ENCODE measurements at places on chromosomes 4 and X.

DNA sequence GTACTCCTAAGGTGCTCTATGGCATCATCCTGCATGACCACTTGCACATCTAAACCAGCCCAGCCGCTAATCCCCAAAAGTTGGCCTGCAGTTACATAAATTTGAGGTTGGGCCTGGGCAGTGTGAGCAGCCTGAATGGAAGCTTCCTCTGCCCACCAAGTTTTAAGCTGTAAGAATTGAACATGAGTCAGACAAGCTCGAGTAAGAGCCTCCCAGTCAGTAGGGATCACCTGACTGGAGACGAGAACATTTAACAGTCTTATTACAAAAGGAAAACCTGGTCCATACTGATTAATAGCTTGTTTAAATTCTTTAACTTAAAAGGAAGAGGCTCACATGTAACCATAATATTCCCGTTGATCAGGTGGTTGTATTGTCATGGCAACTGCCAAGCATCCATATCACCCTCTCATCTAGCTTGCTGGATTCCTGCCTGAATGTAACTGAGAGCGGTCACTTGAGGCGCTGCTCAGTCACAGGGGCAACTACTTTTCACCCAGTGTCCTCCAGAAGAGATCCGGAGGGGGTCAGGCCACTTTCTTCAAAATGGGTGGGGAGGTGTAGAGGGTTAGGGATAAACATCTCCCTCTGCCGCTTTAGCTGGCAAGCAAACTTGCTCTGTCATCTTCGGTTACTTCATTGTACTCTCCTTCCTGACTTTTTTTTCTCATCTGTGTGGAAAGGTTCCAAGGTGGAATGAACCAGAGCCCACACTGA lies 56.6 kb upstream of the WDR1 start:
- DNase-seq = no peak

DNA sequence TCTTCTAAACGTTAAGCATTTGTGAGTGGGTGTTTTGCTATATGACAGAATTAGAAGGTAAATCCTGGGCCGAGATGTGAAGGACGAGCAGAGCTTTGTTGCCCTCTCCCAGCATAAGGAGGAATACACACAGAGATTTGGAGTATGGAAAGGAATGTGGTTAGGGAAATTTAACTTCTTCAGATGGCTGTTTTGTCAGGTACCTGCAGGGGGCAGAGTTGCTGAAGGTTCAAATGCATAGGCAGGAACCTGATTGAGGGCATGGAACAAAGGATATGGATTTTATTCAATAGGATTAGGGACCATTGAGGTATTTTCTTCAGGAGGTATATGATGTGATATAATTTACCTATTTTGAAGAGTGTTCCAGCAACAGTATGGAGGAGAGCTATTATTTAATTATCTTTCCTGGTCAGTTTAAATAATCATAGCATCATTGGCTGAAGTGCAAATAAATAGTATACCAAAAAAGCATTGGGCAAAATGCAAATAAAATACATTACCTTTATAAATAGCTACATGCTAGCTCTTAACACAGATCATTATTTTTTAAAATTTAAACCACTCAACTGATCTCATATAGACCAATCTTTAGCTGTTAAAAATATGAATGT lies 143.6 kb downstream of the SLIT2 start:
- peak; percentile 20 for DNase-seq

- peak; percentile 21 for DNase-seq
Measured at GRCh38 chr4:41257906-41258305, 1.2 kb downstream of the UCHL1 start.

- DNase-seq = no peak
Measured at GRCh38 chrX:3788494-3789233, 75.2 kb upstream of the PRKX start.

DNA sequence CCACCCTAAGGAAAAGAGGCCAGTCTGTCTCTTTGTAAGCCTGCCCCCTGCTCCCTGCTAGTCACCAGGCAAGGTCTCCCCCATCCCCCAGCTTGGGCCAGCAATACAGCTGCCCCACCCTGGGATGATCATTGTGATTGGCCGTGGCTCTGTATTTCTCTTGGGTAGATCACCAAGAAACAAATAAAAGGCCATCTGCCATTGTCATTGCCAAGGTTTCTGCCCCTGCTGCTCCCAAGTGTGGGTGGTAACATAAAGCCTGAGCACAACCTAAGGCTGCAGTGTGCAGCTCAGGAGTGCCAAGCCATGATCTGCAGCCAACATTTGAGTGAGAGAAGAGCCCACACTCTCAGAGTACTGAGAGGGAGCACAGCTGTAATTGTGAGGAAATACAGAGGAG lies 241.0 kb upstream of the POF1B start:
- DNase-seq = no peak

GRCh38 chrX:65994519-65995506 lies 45.1 kb downstream of the VSIG4 start:
- DNase-seq = no peak

DNA sequence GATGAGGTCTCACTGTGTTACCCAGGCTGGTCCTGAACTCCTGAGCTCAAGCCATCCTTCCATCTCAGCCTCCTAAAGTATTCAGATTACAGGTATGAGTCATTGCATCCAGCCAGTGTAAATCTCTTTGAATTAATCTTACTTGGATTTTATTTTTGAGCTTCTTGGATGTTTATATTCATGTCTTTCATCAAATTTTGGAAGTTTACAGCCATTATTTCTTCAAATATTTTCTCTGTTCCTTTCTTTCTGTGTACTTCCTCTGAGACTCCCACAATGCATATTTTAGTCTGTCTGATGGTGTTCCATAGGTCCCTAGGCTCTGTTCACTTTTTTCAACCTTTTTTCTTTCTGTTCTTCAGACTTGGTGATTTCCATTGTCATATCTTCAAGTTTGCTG lies 34.9 kb downstream of the ZCCHC13 start:
- DNase-seq = no peak

DNA sequence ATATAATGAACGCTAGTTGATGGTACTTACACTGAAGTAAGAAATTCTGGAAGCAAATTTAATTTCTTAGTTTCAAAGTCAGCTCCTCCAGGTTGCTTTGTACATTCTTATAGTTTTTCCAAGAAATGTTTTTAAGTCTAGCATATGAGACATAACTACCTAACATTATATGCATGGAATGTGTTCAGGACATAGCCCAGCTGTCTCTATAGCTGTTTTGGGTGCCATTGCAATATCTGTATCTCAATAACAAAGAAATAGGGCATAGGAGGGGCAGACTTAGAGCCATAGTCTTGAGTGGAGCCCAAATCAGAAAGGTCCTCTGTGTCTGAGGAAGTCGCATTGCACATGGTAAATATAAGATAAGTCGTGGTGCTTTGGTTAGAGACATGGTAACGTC lies 143.4 kb downstream of the CBR4 start:
- DNase-seq = no peak

DNA sequence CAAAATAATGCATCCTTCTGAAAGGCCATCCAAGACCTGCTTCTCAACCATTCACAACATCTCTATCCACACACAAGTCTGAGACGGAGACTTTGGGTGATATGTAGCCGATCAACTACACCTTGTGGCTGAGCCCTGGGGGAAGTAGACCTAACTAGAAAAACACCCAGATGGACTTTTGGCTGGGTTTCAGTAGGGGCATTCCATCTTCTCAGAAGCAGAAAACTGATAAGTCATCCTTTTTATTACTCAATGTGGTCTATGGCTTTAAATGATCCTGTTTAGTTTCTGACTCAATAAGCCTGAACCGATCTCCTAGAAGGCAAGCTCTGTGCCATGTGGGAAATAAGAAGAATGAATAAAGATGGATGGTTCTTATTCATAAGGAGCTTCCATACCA lies 82.5 kb upstream of the AFF2 start:
- DNase-seq = no peak

GRCh38 chr4:106993827-106994226 lies 42.3 kb downstream of the DKK2 start:
- DNase-seq = no peak

DNA sequence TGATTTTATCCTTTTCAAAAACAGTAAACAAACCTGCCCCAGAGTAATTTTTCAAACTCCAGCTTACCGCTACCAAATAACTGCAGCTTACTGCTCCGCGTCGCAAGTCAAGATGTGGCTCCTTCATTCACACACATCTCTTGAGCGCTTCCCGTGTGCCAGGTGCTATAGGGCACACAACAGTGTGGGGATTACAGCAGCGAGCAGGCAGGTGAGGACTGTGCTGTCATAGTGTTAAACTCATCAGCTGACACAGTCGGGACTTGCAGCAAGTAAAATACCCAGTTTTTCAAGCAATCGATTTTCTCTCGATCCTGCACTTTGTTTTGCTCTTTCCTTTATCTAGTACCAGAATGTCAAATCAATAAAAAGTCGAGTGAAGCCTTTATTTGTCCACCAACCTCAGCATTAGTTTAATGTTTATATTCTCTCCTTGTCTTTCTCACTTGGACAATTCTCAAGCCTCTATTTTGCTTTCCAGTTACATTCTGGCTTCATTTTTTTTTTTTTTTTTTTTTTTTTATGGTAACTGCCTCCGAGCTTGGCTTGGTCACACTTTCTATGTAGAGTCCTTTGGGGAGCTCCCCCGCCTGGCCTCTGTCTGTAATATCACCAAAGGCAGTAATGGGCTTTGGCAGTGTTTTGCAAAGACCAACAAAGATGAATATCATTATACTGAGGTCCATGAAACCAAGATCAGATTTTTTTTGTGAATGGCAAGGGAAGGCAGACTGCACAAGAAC lies 8.3 kb upstream of the ASB5 start:
- DNase-seq = peak; percentile 75

DNA sequence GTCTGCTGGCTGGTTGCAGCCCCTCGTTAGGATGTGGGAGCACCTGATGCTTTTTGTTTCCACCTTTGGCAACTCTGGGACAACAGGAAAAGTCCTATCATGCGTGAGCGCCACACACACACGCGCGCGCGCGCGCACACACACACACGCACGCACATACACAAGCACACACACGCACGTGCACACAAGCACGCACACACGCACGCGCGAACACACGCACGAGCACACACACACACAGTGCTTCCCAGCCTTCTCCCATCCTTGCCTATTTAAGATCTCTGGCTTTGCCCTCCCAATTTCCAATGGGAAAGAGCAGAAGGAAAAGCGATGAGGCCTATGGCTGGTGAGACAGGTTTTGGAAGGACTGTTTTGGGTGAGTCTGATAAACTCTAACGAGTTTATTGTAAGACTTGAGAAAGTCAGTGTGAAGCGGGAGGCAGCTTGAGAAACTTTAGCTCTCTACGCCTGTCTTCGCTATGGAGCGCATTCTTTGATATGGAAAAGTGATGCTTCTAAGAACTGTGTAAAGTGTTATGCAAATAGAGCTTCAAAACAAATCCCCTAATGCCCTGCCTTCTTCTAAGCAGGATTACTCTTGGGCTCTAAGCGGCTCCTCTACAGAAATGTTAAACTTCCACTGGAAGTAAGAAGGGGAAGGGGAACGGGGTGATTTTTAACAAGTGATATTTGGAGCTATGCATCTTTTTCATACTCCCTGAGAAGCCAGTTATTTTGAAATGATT lies 11.8 kb downstream of the SUPT20HL1 start:
- no peak for DNase-seq

DNA sequence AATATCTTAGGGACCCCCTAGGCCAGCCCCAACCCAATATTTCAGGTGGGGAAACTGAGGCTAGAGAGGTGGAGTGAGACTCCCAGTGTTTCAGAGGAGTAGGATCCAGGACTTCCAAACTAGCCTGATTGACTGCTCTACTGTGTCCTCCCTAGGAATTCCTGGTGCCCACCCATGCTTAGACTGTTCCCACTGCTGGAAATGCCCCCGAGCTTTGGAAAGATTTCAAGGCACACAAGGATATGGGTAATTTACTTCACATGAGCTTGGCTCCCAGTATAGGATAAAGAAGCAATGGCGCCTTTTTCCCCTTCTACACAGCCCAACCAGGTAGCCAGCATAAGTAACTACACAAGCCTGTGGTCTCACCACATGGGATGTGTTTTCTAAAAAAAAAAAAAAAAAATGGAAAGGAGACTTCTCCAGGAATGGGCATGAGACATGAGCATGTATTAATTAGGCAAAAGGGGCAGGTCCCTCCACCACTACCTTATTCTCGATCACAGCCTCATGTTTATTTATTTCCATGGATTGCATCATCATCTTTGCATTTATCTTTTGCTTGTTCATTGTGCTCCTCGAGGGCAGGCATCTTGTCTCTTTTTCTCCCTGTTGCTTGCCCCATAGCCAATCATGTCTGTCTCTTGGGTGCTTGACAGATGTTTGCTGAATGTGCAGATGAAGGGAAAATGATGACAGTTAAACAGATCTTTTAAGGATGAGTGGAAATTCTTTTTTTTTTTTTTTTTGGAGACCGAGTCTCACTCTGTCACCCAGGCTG lies 66.7 kb downstream of the DRD5 start:
- no peak for DNase-seq

GRCh38 chr4:47926667-47927258 lies 12.4 kb upstream of the NFXL1 start:
- peak; percentile 61 for DNase-seq

GRCh38 chr4:48681856-48682255 lies 98.2 kb downstream of the FRYL start:
- DNase-seq = peak; percentile 44

DNA sequence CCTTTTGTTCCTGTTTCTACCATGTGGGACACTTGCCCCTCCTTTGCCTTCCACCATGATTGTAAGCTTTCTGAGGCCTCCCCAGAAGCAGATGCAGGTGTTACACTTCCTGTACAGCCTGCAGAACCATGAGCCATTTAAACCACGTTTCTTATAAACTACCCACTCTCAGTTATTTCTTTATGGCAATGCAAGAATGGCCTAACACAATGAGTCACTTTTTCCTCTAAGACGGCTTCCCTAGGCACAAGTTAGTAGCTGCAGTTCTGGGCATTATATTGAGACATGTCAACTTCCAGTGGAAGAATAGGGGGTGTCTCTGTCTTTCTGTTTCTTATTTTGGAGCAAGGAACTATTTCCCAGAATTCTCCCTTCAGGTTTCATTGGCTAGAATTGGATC lies 32.9 kb upstream of the DIPK2B start:
- peak; percentile 2 for DNase-seq

GRCh38 chr4:76943129-76943620 lies 6.4 kb upstream of the SEPTIN11 start:
- no peak for DNase-seq

DNA sequence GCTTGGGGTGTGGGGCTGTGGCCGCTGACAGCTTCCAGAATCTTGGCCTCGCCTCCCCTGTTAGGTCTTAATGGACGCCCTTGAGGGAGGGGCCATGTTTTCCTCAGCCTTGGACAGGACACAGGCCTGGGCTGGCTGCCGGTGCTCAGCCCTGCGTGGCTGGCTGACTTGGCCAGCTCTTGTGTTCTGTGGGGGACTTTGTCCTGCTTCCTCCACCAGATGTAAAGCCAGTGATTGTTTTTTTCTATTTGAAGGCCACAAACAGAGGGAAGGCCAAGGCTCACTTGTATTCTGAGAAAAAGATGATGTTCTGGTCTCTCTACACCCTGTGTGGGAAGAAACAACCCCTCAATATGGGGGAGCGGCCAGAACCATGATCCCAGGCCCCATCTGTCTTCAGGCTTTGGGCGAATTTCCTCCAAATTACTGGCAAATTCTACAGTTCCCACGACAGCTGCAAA lies 71.3 kb downstream of the HTRA3 start:
- no peak for DNase-seq

DNA sequence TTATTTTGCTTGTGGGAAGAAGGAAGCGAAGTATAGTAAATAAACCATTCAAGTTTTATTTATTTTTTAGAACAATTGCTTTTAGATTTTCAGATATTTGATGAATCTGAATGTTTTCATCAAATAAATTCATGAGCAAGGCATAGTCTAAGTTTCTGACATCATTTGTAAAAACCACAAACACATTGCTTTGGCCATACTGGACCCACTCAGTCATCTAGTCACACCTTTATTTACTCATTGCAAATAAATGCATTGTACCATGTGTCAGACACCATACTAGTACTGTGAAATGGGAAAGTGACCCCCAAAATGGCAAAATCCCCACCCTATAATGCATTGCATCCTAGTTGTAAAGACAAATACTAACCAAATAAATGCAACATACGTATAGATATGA lies 449.1 kb upstream of the SMIM31 start:
- DNase-seq = no peak
